ENCODE measurements at places on chromosomes 13 and 19.

DNA sequence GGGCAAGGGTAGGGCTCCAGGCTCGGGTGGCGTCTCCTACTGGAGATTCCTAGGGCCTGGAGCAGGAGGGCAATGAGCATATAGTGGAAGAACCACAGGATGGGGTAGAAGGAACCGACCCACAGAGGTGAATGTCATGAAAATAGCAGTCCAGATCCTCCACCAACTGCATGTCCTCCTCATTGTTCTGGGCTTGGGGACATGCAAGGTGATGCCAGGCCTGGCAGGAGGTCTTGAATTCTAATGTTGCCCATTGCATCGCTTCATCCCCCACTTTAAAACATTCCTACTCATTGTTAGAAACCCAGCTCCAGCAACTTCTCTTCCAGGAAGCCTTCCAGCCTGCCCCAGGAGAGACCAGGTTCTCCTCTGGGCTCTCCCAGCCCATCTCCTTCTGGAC is 49.4 kb downstream of the OR10H4 start:
- DNase-seq = no peak

- DNase-seq = peak; percentile 14
These were observed 2.7 kb downstream of the WDR88 start for GRCh38 chr19:33134571-33135041.

DNA sequence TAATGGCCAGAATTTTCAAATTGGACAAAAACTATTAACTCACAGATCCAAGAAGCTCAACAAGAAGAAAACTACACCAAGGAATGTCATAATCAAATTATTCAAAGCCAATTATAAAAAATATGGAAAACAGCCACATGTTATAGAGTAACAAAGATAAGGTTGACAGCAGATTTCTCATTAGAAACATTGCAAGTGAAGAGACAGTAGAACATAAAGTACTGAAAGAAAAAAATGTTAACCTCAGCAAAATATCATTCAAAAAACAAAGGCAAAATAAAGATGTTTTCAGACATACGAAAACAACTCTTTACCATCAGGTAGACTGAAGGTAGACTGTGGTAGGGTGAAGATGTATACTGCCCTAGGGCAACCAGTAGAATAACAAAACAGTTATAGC is 83.4 kb downstream of the KCNRG start:
- no peak for DNase-seq

DNA sequence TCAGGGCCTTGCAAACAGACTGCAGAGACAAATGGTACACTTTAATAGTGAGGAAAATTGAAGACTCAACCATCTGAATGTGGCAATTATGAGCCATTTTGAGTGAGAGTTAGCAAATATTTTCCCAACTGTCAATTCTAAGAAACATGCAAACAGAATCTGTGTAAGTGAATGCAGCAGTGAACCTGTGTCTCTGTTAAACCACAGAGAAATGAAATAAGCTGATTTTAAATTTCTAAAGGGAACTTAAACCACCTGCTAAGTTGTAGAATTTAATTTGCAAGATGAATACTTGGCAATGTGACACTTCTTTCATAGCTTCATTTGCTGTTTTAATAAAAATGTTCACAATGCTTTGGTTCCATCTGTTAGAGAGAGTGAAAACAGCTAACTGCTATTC is 42.0 kb upstream of the TDRD3 start:
- DNase-seq = no peak

- no peak for DNase-seq
These were observed 491.0 kb downstream of the SLITRK5 start for GRCh38 chr13:88162076-88162702.

DNA sequence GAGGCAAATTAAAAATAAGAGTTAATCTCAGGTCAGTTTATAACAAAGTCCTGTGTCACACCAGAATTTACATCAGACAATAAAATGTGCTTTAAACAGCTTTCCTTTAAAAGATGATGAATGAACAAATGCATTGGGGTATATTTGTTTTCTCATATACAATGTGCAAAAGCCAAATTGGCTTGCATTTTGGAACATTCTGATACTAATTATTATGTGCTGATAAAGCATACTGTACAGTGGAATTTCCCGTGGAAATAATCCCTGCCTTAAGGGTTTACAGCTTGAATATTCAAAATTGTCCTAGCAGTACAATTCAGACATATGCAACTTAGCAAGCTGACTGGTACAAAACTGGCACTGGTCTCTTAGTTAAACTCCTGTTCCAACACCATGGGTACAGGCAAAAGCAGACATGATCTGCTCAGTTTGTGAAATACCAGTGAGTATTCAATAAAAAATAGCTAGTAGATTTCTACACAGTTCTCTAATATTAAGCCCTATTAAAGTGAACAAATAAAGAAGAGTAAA is 373.4 kb downstream of the SLITRK1 start:
- DNase-seq = no peak
